ENCODE measurements at places on chromosomes 1 and 21. TPM values are rescaled to one million over a fixed set of nuclear protein-coding genes. Genes with fewer than 3 reads are reported as not detected.

LRRC71 gene
- total RNA-seq: 0.32 TPM

TRIM46 gene
- 0.22 TPM for total RNA-seq

SPAG17 gene
- not detected for total RNA-seq

CD34 gene
- total RNA-seq: 45.5 TPM

PLA2G2F gene
- total RNA-seq: not detected

GRCh38 chr21:22224261-22224660 is 1226.1 kb downstream of the NCAM2 start:
- DNase-seq: no peak

- DNase-seq: no peak
Measured at GRCh38 chr1:228944296-228944695, 209.0 kb downstream of the RHOU start.

DNA sequence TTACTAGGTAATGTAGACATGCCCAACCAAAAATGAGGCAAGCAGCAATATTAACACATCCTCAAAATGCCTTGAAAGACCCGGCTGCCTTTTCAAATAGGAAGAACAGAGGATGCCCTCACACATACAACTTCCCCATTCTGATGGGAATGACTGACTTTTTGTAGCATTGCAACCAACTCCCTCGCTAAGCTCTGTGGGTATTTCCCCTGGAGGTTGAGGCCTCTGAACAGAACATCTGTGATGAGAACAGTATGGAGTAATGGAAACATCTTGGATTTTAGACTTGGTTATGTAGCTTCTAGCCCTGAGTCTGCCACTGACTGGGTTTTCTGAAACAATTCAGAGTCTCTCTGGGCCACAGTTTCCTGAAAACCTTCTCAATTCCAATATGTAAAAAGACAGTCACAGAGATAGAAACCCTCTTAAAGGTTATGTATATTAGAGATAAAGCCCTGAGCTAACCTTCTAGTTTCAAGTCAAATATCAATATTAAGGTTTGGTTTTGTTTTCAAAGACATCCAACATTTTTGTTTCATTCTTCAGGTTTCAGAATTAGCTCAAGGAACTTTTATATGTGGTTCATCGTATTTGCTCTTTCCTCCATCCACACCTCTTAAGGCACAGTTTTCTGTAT is 311.5 kb downstream of the SETD4 start:
- no peak for DNase-seq

DNA sequence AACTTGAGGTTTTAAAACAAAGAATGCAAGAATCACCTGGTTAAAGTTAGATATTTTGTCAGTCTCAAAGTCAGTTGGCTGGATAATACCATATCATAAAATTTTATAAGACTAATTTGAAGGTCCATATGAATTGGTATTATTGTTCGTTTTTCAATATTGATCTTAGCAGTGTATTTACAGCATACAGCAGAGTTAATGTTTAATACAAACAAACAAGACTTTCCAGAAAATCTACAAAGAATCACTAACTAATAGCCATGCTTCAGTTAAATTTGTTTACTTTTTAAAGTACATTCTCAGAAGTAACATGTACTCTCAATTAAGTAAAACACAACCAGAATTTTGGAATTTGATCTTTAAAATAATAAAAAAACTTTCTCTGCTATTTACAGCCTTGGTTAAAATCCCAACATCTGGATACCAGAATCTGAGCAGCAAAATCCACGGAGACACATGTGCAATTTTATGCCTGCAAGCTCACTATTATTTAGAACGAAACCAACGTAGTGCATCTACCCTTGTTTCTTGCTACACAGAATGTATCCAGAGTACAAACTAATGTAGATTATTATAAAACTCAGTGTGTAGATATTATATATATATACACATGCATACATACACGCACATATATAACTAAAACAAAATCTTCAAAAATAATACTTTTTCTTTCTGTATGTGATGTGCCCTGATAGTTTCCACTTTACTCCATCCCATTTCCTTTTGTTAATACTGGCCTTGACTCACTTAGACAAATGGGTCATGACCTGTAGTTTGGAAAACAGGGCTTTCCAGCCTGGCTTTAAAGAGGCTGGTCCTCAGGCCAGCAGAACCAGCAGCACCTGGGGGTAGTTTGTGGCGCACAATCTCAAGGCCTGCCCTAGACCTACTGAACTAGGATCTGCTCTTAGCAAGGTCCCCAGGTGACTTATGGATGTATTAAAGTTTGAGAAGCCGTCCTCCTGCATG is 63.6 kb upstream of the ERG start:
- DNase-seq: no peak

GRCh38 chr1:227759341-227760300 is 24.4 kb downstream of the SNAP47 start:
- DNase-seq: no peak

DNA sequence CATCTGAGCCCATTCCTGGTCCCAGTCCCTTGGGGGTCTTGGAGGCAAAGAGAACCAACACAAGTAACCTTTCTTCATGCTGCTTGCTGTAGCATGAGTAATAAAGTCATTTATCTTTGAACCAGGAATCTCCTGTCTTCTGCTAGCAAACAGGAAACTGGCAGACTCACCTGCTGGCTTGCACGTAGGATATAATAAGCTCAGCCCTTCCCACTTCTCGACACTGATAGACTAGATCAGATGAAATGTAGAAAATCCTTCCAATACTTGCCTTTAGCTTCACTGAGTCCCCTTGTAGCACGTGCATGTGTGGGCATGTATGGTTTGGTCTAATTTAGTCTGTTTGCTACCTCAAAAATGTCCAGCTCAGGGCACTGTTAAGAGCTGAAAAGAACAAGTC is 6.5 kb upstream of the TFF2 start:
- no peak for DNase-seq

DNA sequence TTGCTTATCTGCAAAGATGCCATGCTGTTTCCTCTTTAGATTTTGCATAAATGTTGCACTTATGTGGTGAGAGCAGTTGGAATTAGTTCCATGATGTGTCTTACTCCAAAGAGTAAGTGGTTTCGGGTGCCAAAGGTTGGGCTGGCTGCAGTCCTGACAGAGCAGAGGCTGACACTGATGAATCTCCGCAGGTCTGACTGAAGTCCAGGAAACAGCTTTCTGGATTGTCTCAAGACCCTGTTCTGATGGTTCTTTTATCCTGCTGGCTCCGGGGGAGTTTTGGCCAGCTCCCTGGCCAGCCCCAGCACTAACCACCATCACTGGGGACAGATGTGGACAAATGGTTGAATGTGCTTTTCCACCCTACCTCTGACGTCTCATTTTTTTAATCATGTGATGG is 207.2 kb upstream of the KIAA0040 start:
- DNase-seq: no peak

- no peak for DNase-seq
Measured at GRCh38 chr1:180503280-180503862, 994 bp upstream of the ACBD6 start.

DNA sequence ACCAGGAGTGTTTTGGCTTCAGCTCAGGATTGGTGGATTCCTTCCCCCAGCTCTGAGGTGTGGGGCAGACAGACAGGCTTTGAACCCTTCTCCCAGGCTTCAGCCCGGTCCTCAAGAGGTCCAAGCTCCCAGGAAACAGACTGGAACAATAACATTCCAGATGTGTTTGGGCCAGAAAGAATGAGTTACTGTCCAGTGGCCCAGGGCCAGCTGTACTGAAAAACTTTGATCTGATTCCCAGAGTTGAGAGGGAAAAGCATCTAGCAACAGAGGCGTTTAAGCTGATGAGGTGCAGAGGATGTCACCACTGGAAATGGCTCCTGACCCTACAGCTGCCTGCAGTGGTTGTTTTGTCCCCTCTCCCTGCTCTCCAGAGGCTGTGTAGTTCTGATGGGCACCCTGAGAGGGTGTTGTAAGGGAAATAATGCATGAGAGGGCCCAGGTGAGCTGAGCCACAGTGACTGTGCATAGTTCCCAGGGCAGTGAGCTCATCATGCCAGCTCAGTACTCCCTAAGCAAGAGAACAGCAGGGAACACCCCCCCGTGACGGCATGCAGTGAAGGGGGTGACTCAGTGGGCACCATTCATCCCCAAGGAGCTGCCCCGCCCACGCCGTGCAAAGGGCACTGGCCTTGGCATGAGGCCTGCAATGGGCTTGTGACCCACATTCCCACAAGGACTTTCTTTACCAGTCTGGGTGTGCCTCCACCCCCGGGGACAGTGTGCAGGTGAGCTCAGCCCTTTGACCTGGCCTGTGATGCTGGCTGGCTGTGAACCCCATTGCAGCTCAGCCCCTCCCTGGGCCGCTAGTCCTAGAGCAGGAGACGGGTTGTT is 13.8 kb upstream of the SFN start:
- DNase-seq: no peak

DNA sequence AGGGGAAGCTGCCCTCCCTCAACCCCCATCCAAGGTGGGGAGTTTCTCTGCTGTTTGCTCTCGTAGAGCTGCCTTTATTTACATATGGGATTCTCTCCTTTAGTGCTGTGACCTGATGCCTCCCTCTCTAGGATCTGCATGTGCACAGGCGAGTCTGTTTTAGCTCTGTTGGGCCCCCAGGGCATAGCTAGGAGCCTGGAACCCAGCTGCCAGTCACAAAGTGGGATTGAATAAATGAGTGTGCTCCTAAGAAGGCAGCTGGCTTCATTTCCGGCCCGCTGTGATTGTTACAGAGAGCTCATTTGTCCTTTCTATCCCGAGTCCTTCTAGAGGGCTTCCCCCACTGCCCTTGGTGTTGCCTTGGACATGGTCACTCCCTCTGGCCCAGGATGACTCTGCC is 176.6 kb downstream of the GRIK3 start:
- DNase-seq: no peak

GRCh38 chr1:23657659-23658275 is 33.8 kb upstream of the RPL11 start:
- no peak for DNase-seq

DNA sequence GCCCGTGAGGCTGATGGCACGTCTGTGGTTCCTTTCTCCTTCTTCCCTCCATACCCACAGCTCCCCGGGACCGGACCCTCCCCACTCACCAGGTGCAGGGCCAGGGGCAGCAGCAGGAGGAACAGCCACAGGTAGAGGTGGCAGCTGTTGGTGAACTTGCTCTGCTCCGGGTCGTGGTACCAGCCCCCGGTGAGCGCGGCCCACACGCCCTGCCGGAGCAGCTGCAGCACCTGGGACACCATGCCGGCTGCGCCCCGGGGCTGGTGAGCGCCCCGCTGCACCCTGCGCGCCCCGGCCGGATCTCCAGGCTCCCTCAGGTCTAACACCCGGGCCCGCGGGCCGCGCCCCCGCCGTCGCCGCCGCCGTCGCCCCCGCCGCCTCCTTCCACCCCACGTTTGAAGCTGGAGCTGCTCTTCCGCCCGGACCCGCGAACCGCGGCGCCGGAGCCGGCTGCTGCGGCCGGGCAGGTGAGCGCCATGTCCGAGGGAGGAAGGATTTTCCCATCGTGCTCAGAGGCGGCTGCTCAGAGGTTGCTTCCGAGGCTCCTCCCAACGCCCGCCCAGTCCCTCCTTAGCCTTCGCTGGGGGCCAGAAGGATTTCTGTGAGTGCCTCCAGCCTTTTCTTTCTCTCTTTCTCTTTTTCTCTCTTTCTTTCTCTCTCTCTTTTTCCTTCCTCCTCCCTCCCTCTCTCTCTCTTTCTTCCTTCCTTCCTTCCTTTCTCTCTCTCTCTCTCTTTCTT is at the start of gene PCNX2:
Gene PCNX2 (minus strand): TSS at position 489 of the 738 bp plus-strand sequence. CDS start 247 bp downstream, at position 242.
- no peak for DNase-seq

DNA sequence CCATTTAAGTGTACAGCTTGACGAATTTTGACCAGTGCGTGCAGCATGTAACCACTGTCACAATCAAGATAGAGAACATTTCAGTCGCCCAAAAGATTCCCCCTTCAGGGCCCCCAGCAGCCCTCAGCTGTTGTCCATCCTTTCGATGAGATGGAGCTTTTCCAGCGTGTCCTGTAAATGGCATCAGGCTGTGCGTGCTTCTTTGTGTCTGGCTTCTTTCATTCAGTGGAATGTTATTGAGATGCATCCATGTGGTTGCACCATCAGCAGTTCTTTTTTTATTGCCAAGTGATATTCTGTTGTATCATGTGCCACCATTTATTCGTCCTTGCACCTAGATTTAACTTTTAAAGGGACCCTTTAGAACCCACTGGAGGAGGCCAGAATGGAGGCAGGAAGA is 21.9 kb downstream of the UBE2Q1 start:
- no peak for DNase-seq

GRCh38 chr1:21192284-21192683 is 15.6 kb upstream of the EIF4G3 start:
- peak; percentile 51 for DNase-seq

DNA sequence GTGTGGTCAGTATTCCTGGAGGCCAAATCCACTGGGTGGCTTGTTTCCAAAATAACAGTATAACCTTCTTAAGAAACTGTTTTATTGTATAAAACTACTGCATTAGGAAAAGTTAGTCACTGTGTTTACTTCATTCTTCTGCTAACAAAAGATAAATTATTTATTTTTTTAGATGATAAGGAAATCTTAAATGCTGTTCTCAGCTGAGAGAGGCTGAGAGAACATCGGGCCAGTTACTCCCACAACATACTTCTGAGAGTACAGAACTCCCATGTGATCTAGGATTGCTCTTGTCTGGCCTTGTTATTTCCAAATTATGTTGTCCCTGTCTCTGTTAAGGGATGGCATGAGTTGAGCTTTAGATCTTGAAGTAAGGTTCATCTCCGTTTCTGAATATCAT is 96.7 kb upstream of the CXADR start:
- no peak for DNase-seq

DNA sequence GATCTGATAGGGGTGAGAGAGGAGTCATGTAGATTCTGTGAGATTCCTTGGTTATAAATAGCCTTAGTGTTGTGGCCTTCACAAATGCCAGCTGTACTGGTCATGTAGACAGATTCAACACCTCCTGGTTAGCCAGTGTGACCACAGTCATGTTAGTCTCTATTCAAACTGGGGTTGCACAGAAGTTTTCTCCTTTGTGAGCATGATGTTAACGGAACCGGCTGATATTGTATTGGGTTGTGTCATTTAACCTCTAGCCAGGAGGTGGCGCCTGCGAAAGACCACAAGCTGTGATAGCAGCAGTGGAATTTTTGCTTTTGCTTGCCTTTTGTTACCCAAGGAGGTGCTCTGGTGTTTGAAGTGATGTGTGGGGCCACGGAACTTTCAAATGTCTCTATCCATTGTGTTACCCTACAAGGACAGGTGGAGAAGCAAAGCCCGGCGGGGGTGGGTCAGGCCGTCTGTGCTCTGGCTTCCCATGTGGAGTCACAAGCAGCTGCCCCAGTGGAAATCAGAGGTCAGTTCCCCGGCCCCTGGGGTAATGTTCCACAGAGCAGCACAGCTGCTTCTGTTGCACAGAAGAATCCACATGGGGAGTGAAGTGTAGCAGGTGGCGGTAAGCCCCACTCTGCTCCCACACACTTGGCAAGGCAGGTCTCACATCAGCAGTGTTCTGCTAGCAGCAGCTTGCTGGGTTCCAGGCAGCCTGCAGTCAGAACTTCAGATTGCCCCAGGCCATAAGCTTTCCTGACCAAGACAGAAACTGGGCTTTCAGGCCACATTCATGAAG is 112.6 kb downstream of the ADAMTS1 start:
- no peak for DNase-seq
